RWPE2 (cell line): ENCODE measurements at places on chromosomes 16 and 17.

DNA sequence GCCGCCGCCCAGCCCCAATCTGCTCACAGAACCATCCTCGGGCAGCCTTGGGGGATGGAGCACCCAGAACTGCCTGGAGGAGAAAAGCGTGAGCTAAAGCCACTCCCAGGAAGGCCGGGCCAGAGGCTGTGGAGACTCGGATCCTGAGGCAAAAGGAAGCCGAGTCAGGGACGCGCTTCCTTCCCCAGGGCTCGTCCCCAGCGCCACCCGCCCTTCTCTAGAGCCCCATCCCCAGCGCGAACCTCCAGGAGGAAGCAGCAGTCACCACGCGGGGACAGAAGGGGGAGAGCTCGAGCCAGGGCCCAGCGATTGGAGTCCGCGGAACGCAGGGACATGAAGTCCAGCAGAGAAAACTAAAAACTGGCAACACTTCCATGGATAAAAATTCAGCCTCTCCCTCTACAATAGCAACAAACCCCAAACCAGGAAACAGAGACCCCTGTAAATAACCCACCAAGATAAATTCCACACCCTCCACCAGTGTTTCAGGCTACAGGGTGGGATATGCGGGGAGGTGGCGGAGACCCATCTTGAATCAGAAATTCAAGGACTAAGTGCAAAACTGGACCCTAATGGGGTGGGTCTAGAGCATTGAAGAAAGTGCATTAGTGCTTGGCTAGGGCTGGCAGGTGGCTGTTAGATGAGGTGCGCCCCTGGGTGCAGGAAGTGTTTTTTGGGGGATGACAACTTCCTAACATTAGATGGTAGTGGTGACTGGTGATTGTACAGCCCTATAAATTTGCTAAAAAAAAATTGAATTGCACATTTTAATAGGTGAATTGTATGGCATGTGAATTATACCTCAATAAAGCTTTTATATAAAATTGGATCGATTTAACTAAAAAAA lies 116.1 kb upstream of the METRNL start:
- peak; percentile 77 for DNase-seq

GRCh38 chr16:67228905-67229304 lies 2.0 kb downstream of the TMEM208 start:
- no peak for DNase-seq

- no peak for DNase-seq
These were observed 31.7 kb downstream of the MBTD1 start for GRCh38 chr17:51228161-51228560.

DNA sequence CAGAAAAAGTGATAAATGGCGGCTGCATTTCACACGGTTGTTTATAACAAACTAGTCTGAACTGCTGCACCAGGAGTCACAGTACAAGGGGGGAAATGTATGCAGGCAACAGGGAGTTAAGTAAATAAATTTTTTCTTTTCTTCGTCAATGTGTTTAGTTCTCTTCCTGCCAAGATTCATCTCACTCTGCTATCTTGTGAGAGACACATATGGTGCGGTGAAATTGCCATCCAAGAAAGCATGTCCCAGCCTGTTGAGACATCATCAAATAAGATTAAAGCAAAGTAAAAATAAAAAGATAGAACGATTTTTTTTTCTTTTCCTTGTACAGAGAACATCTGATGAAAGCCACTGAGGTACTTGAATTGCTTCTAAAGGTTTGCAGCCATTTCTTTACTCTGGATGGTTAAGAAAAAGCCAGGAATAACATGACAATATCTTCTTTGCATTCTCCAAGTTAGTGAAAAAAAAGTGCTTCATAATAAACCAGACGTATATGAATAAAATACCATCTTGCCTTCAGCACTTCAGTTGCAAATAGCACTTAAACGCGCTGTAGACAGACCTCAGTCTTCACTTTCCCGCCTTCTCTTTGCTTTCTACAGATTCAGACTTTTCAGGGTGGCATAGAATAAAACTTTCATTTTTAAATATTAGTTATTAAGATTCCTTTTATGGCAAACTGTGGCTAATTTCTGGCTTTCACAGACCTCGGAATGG lies 506.2 kb upstream of the ZFHX3 start:
- DNase-seq: no peak

- no peak for DNase-seq
These were observed 19.5 kb upstream of the GSE1 start for GRCh38 chr16:85593494-85594221.

- DNase-seq: no peak
These were observed 10.5 kb downstream of the TIMM22 start for GRCh38 chr17:1007310-1008007.

DNA sequence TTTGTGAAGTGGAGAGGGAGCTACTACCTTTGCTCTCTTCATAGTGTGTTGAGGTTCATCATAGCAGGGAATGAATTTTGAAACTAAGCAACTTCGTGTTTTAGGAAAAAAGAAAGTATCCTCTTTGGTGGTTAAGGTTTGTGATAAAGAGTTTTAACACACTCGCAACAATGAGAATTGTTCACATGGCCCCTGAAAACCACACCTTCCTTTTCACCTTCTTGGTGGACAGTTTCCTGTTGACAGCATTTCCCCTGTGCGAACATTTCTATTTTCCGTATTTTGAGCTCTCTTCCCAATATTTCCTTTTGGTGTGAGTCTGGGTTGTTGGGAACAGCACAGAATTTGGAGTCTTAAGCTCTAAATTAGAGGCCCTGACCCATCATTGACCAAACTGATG lies 3.8 kb downstream of the OR4D2 start:
- no peak for DNase-seq

- DNase-seq: no peak
These were observed 60.3 kb downstream of the CHD9 start for GRCh38 chr16:53115047-53115446.

- no peak for DNase-seq
These were observed 103.8 kb upstream of the RPL38 start for GRCh38 chr17:74099442-74100340.

DNA sequence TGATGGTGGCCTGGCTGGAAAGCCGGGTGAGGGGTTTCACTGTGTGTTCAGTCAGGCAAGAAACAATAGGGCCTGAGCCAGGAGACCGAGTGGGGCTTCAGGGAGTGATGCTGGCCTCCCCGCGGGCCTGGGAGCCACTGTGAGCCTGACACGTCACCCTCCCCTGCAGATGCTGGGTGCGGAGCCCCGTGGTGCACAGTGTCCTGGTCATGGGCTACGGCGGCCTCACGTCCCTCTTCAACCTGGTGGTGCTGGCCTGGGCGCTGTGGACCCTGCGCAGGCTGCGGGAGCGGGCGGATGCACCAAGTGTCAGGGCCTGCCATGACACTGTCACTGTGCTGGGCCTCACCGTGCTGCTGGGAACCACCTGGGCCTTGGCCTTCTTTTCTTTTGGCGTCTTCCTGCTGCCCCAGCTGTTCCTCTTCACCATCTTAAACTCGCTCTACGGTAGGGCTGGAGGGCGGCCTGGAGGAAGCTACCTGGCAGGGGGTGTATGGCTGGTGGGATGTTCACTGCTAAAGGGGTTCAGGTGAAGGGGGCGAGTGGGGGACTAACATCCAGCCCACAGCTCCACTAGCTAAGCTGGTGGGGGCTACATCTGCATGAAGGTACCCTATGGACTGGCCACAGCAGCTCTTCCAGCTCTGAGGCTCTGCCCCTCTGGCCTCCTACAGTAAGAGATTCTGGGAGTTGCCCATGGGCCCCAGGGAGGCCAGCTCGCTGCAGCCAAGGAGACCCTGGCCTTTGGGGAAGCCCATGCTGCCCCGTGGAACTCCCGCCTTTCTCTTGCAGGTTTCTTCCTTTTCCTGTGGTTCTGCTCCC lies 32.4 kb downstream of the ADGRG5 start:
- peak; percentile 55 for DNase-seq

- no peak for DNase-seq
These were observed 84.5 kb downstream of the MRM3 start for GRCh38 chr17:866568-867103.

- no peak for DNase-seq
These were observed 946 bp downstream of the OSGIN1 start for GRCh38 chr16:83953796-83954576.

- no peak for DNase-seq
These were observed 7.2 kb upstream of the CRHR1 start for GRCh38 chr17:45776896-45777295.

- no peak for DNase-seq
These were observed 1.0 kb upstream of the NLRC5 start for GRCh38 chr16:56988161-56988947.

DNA sequence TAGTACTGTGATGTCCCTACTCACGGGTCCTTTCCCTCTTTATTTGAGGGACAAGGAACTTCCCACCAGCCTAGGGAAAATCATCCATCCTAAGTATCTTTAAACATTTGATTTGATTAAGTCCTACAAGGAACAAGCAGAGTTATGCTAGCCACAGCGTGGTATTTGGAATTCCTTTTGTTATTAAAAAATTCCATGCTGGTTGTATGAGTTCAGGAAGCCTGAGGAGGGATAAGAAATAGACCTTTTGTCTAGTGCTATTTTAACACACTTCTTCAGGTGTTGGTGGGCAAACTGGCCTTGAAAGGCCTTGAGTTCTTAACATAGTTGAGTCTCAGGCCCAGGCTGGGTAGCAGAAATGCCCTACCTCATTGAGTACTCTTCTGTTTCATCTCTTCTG lies 105.4 kb upstream of the TBX2 start:
- no peak for DNase-seq

GRCh38 chr16:4309833-4310266 lies 6.0 kb upstream of the GLIS2 start:
- peak; percentile 67 for DNase-seq

DNA sequence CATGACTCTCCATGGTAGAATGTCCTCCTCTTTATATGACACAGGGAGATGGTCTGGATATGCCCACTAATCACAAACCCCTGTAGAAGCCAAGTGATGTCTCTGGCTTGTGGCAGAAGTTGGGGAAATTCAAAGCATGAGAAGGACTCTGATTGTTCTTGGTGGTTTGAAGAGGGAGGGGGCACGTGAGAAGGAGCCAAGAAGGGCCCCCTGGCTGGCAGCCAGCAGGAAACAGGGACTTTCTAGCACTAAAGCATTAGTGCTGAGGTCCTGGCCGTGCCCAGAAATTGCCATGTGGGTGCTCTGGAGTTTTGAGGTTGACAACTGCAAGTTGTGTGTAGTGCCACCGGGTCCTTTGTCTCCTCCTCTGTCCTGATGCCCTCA lies 199.9 kb downstream of the LGALS9B start:
- no peak for DNase-seq

GRCh38 chr16:3731126-3731935 lies 14.0 kb upstream of the TRAP1 start:
- no peak for DNase-seq

- no peak for DNase-seq
These were observed 1.2 kb upstream of the ATP2A1 start for GRCh38 chr16:28876973-28877654.

GRCh38 chr17:68302666-68303065 lies 11.4 kb downstream of the ARSG start:
- DNase-seq: no peak

- DNase-seq: no peak
These were observed 79.2 kb downstream of the MYH11 start for GRCh38 chr16:15777533-15778203.

DNA sequence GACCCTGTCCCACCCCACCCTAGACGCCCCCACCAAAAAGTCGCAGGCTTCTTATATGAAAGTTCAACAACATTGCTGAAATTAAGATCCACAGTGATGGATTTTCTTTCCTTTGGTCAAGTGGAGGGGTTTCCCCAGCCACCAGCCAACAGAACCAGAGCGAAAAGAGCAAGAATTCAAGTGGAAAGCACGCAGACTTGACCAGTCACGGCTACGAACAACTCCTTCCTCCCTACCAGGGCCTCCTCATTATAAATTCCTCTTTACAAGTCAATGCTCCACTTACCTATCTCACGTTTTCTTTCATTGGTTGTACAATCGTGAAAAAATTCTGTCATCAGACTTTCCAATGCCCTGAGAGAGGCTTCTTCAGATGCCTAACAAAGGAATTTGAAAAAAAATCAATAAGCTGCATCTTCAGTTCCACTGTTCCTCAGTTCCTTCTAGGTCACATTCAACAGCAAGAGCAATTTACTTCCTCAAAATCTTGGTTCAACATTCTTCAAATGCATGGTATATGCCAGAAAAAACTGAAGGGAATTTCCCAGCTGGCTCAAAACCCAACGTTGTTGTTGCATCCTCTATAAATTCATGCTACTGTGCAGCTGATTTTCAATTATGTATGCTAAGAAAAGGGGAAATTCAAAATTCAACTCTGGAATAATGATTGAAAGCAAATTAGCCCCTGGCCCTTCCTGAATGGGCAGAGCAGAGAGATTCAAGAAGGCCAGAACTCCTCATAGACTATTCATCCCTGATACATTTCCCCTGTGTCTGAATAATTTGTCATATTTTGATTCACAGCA lies 30.9 kb downstream of the XPO6 start:
- DNase-seq: no peak

GRCh38 chr16:88323546-88324330 lies 59.0 kb upstream of the ZNF469 start:
- no peak for DNase-seq

GRCh38 chr17:64063766-64064224 lies 43.4 kb upstream of the ICAM2 start:
- no peak for DNase-seq

DNA sequence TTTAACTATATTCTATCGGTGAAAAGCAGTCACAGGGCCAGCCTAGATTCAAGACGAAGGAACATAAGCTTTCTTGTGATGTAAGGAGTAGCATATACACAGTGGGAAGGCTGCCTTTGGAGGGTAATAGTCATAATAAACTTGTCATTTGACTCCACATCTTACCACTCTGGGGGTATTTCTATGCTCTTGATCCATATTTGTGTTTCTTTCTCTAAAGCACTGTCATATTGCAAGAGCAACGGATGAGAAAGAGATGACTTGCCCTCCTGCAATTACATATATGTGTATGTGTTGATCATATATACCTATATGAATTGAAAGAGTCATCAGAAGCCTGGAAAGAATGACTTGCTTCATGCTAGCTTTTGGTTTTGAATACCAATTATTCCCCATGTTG lies 225.4 kb upstream of the HS3ST3A1 start:
- DNase-seq: no peak

GRCh38 chr17:61009663-61010062 lies 332.0 kb downstream of the BCAS3 start:
- no peak for DNase-seq

DNA sequence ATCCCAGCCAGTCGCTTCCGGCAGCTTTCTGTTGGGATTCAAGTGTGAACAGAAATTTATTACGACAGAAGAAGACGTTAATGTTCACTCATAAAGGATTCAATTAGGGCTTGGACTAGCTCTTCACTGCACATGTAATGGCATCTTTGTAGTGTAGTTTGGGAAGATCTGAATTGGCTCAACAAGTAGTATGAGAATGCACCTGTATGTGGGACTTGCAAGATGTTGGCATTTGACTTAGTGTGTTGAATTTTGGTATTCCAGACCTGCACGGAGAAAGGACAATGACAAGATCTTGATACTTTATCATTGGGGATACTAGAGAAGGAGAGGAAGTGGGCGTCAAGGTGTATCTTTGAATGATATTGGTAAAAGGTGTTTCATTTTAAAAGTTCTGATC lies 1.2 kb downstream of the PSMD11 start:
- no peak for DNase-seq
